ENCODE measurements at places on chromosomes 13 and 19.

GRCh38 chr19:40625406-40626120 lies 24.4 kb downstream of the LTBP4 start:
- DNase-seq: no peak

GRCh38 chr13:76894401-76895110 lies 8.4 kb upstream of the KCTD12 start:
- no peak for DNase-seq

DNA sequence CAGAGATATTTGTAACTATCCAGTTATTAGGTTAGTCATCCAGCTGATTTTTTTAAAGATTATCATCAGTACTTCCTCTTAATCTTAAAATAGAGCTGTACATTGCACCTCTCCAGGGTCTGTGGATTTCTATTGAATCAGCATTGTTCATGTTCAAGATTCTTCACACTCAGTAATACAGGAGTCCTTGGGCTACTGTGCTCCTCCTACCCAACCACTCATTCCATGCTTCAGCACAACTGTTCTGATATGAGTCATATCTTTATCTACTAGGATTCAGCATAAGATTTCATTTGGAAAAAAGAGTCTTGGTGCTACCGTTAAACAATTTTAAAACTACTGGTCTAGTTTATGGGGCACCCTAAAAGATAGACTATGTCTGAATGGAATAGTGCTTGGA lies 357.8 kb downstream of the DCT start:
- no peak for DNase-seq

- DNase-seq: no peak
Measured at GRCh38 chr19:12606796-12607195, 3.8 kb downstream of the ZNF490 start.

DNA sequence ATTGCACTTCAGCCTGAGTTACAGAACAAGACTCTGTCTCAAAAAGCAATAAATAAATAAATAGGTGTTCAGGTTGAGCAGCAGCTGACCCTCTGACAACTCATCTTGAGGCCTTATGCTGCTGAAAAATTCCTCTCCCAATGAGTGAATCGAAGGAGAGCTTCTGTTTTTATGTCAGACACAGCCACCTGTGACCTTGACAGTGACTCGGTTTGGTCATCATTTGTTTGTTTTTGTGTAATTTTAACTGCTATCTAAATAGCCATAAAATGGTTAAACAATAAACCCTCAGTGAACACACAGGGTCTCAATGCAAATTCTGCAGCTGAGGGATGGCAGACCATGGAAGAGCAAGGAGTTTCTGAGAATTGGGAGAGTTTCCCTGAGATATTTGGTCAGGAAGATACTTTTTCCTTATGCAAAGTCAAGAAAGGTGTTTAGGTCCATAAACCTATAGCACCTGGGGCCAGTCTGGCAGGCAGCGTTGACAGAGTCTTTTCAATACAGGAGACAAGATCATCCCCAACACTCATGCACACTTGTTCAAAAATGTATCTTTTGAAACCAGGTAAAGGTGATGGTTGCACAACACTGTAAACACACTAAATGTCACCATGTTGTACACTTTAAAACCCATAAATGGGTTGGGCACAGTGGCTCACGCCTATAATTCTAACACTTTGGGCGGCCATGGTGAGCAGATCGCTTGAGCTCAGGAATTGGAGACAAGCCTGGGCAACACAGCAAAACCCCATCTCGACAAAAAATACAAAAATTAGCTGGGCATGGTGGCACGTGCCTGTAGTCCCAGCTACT lies 16.6 kb upstream of the SLC25A30 start:
- no peak for DNase-seq

DNA sequence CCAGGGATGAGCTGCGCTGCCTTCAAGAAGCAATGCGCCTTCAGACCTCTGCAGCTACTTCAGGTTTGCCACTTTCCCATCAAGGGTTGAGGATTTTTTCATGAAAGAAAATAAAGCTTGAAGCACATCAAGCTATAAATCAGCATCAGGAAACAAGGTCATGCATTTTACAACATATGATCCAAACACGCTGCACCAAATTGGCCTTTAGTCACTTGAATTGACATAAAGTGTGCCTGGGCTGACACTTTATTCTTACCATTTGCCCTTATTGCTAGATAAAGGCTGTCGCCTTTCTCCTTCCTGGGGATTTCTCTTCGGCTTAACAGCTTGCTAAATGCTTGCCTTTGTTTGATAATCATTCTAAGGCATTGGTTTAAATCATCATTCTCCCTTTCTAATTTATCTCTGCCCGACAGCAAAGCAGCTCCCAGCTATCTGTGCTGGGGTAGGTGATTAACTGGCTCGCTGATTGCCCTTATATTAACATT lies 87.7 kb downstream of the LHFPL6 start:
- no peak for DNase-seq

DNA sequence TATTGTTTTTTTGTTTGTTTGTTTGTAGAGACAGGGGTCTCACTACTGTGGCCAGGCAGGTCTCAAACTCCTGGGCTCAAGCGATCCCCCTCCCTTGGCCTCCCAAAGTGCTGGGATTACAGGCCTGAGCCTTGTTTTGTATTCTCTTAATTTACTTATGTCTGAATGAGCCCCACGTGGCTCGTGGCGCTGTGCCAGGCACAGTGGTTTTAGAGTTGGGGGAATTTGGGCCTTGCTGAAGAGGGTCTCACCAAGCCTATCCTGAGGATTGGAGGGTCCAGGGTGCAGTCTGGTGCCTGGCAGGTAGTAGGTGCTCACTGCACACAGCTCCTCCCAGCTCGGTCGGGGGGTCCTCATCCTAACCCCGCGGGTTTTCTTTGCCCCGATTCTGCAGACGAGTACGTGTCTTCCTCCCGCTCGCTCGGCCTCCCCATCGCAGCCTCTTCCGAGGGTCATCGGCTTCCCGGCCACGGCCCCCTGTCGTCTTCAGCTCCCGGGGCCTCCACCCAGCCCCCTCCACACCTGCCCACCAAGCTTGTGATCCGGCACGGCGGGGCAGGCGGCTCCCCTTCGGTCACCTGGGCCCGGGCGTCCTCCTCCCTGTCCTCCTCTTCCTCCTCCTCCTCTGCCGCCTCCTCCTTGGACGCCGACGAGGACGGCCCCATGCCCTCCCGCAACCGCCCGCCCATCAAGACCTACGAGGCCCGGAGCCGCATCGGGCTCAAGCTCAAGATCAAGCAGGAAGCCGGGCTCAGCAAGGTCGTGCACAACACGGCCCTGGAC lies 12.1 kb upstream of the EHD2 start:
- no peak for DNase-seq

GRCh38 chr19:29666578-29667386 lies 1.5 kb downstream of the PLEKHF1 start:
- DNase-seq: no peak

GRCh38 chr13:79637133-79637763 lies 156.3 kb downstream of the NDFIP2 start:
- DNase-seq: no peak

GRCh38 chr19:45498411-45499195 lies at the start of gene PPM1N:
PPM1N (plus strand) TSS chr19:45498443; CDS start chr19:45498473, 30 bp downstream.
- peak; percentile 50 for DNase-seq

DNA sequence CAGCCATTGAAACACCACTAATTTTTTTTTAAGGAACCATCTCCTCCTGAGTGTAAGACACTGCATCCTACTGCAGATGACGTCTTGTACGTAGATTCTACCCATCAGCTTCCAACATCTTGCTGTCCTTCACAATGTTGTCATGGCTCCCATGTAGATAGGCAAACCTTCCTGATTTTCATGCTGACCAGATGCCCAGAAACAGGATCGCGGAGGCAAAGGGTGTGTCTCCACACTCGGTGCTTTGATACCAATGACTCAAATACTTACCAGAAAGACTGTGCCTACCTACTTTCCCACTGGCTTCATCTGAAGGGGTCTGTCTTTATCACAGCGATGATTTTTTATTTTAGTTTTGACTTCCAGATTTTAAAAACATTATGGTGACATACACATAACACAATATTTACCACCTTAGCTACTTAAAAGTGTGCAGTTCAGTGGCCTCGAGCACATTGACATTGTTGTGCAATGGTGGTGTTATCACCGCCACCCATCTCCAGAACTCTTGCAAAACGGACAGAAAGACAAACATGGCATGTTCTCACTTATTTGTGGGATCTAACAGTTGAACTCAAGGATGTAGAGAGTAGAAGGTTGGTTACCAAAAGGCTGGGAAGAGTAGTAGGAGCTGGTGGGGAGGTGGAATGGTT lies 94.0 kb upstream of the PEG3 start:
- no peak for DNase-seq

GRCh38 chr19:48659768-48660167 lies 13.0 kb downstream of the NTN5 start:
- no peak for DNase-seq

- DNase-seq: no peak
Measured at GRCh38 chr19:17420475-17420924, 653 bp downstream of the MVB12A start.

DNA sequence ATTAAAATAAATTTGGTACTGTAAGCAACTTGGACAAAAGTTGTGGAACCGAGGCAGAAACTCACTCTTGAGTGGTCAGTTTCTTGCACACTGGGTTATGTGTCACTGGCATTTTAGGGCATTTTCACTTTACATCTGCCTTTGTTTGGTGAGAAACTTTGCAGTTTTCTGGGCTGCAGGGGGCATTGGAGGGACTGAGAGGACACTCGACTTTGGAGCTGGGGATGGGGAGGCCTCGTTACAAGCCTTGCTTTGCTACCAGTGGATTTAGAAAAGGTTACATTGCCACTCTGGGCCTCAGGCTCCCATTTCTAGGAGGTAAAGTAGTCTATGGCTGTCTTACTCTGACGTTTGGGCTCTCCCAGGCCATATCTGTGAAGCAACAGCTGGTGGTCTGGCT lies 41.9 kb upstream of the ZNF536 start:
- no peak for DNase-seq

DNA sequence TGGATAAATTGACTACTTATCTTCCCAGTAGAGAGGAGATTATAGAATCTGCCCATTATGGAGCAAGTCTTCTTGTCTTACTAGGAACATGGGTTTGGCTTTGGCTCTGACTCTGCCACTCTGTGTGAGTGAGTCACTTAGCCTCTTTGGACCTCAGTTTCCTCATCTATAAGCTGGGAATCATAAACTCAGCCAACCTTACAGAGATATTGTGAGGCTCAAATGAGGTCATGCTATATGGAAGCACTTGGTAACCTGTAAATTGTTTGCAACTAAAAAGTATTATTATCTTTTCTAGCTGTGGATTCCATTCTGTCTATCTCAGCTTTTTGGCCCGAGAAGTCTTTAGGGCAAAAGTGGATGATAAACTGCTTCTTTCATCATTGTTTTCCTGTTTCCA lies 186.8 kb upstream of the TSC22D1 start:
- no peak for DNase-seq

- DNase-seq: peak; percentile 33
Measured at GRCh38 chr19:18469069-18469846, 31.3 kb upstream of the ISYNA1 start.

- no peak for DNase-seq
Measured at GRCh38 chr19:16589917-16590316, 17.7 kb upstream of the SLC35E1 start.

DNA sequence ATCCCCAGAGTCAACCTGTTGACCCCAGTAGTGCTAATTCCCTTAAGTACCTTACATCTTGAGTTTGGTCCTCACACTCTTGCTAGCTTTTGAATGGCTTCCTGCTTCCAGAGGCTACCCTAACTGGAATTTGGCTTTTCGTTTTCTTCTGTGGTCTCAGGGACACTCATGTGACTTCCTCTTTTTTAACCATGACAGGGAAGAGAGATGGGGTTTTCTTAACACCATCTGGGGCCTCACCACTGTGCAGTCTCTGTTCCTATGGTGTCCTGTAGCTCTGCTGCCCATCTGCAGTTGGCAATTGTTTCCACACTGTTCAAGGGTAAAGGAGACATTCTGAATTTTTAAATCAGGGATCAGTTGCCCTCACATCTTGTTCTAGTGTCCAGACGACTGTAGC lies 66.7 kb downstream of the SLC10A2 start:
- DNase-seq: no peak

- no peak for DNase-seq
Measured at GRCh38 chr13:51467730-51468129, 14.9 kb upstream of the INTS6 start.

DNA sequence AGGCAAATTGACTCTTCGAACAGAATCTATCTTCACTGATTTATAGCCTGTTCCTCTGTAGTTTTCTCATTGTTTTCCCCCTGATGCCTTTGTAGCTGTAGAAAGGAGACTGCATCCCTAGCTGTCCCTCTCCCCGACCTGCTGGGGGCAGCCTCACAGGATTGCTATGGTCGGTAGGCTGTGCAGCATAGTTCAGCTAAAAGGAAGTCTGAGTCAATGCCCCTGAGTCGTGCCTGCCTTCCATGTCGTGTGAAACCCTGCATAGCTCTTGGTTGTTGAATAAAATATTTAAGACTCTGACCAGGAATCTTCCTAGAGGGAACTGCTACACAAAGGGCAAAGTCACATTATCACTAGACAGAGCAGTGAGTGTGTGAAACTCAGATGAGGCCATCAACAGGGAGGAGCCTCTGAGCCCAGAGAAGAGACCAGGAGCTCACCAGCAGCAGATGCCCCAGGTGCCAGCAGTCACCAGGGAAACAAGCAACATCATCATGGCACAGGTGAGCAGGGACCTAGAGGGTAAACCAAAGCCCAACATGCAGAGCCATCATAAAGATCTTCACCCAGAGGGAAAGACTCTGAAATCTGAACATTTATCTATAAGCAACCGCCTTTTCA lies 108.4 kb upstream of the NBEA start:
- DNase-seq: no peak

DNA sequence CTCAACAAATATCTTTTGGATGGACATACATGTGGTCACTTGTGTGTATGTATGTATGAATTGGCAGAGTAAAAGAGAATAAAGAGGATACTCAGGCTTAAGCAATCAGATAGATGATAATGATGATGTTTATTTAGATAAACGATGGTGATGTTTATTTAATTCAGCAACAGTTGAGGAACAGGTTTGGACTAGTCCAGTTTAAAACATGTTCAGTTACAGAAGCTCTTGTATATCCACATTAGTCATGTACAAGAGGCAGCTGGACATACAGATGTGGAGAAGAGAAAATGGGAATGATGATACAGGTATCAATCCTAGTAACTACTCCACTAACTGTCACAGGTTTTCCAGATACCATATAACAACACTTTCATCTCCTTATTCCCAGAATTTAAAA lies 232.1 kb downstream of the DIAPH3 start:
- DNase-seq: no peak

DNA sequence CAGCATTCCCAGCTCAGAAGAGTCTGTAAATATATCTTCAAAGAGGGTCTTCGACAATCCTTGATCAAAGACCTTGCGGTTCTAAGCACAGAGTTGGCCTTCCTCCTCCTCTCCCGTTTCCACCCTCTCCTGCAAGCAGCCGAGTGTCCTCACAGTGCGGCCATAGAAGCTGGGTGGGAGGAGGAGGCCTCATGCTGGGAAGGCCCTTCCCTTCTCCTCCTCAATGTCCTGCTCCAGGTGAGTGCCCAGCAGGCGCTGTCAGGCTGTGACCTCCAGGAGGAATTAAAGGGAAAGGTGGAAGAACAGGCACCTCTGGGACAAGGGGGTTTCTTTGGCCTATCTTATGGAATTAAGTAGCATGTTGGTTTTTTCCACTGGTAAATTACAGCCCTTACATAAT lies 674.2 kb upstream of the ARGLU1 start:
- DNase-seq: no peak
